Small intestine (tissue), 16 donors: ENCODE measurements at places on chromosomes 2 and 18.

DNA sequence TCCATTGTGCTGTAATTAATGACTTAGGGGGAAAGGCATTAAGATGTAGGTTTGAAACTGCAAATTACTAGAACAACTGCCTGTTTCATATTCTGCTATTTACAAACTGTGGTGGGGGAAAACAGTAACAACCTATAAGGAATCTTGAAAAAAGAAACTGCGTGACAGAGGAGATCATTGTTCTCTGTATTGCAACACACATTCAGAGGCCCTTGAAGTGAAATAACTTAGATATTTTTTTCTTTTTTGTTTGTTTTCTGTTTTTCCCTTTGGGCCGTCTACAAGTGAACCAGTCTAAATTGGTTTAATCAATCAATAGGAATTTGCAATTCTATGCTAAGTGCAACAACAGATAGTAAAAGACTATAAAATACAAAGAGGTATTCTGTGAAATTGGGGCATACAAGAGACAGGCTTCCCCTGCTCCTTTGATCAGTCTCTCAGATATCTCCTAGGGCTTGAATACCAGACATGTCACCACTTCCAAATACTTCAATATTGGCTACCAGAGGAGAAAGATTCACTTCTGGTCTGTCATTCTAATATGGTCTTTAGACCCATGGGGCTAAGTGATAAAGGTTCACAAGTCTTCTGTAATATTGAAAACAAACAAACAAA, 2055.1 kb upstream of the CELF4 start:
- H3K4me1 ChIP-seq = no peaks in the 10 kb centered on the region
- no peak overlapping the region for H3K27ac ChIP-seq
- no peaks in the 10 kb centered on the region for H3K36me3 ChIP-seq
- H3K4me3 ChIP-seq = no peak overlapping the region
- no peak for DNase-seq

DNA sequence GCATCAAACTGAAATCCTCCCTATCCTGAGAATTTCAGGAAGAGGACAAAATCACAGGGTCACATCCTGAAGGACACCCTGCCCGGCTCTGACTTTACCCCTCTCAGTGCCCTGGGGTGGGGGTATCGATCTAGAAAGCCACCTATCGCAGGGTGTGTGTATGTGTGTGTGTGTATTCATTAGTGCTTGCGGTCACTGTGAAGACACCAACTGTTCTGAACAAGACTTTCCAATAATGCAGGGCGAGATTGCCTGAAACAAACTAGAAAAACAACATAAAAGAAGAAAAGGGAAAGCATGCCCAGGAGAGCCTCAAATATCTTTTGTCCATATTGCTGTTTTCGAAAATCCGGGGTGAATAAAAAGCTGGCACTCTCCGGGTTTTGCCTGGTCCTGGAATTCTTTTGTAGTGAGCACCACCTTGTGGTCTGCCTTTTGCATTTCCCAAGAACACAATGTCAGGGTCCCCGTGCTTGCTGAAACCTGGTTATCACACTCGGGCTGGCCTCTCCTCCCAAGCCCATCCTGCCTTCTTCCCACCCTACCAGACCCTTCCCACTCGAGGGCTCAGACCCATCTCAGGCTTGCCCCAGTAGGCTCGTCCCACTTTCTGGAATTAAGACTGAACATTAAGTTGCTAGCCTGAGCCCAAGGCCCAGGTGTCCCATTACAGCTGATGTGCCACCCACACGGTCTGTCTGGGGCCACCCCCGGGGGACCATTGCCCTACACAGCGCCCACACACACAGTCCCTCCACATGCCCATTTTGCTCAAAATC, 25.0 kb upstream of the COPS8 start:
- H3K4me1 ChIP-seq = no peaks in the 10 kb centered on the region
- no peak overlapping the region for H3K27ac ChIP-seq
- H3K27me3 ChIP-seq = no peaks in the 10 kb centered on the region
- no peaks in the 10 kb centered on the region for H3K36me3 ChIP-seq
- peak; percentile 62 for DNase-seq
- H3K4me3 ChIP-seq = no peak overlapping the region

DNA sequence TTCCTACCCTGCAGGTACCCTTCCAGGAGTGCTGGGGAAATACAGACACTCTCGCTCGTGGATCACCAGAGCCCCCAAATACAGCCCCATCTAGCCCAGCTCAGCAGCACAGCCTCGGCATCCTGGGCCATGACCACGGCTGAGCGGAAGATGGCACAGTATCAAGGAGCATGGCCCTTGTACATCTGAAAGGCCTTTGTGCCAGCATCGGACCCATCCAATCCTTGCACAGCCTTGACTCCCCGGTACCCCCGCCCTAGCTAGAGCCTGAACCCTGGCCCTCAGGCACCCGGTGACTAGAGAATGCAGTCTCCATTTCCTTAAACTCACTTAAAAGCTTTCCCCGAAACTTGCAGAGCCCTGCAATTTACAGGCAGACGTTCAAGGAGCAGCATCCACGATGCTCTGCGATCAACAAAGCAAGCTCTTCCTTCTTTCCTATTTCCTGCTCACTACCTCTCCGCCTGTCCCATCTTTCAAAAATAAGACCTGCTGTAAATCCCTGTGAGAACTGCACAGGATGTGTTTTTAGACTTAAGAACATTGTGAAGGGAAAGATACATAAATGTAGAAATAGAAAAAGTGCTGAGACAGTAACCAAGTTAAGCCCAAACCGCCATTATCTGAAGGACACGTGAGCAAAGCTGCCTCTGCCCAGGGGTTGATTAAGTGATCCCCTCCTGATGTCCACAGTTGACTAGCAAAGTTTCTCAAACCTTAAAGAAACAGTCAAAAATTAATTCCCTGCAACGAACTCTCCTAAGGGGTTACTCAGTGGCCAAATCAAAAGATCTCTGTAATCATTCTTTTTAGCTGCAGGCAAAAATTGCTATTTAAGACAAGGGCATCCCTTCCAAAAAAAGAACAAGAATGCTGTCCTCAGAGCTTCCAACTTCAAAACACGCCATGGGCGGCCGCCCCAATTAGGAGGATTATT, 48.5 kb downstream of the ZNF516 start:
- peaks cover 2% of the 10 kb centered on the region for H3K36me3 ChIP-seq
- H3K27me3 ChIP-seq = no peaks in the 10 kb centered on the region
- peaks cover 18% of the 10 kb centered on the region for H3K4me1 ChIP-seq

DNA sequence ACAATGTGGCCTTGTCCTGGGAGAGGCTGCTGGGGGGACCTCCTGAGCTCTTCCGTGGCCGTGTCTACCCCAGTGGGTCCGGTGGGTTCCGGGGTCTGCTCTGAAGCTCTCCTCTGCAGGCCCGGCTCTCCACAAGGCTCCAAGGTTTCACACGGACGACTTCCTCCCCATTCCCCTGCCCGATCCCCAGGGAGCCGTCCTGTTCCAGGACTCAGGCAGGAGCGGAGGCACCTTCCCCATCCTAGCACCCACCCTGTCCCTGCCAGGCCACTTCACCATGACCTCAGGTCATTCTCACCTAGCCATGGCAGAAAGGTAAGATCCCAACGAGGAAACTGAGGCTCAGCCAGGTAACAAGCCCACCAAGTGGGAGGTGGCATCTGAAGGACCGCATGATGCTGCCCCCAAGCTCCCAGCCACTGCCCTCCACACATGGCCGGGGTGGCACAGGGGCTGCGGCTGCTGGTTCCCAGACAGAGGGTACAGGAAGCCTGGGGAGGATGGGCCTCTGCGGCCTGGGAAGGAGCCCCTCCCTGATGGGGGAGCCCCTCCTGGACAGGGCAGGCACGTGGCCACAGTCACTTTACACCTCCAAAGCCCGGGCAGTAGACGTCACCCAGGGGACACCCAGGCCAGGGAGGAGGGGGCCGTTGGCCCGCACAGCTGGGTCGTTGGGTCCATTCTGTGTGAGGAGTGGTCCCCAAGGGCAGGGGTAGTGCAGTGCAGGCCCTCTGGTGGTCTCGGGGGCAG, 274.0 kb downstream of the NDUFA10 start:
- H3K27ac ChIP-seq = no peak overlapping the region
- H3K4me1 ChIP-seq = no peaks in the 10 kb centered on the region
- no peak for DNase-seq

DNA sequence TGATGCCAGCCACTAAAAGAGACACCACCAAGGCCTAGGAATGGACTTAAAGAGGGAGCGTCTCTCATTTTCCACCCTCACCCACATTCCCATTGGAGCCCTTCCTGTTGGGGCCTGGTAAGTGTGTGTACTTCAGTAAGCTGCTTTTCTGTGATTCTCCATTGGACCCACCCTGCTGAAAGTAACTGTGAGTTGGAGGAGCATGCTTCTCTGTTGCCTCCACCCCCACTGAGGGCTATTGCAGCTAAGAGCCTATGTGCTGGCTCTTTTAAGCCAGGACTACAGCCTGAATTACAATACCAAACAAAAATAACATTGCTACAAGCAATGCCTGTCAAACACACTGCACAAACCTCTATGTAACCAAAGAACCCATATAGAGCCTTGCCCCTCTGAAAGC, 81.1 kb downstream of the TRABD2A start:
- H3K36me3 ChIP-seq = no peaks in the 10 kb centered on the region
- H3K27ac ChIP-seq = no peak overlapping the region
- H3K4me1 ChIP-seq = no peaks in the 10 kb centered on the region
- DNase-seq = no peak
- H3K27me3 ChIP-seq = no peaks in the 10 kb centered on the region
- H3K4me3 ChIP-seq = no peak overlapping the region

DNA sequence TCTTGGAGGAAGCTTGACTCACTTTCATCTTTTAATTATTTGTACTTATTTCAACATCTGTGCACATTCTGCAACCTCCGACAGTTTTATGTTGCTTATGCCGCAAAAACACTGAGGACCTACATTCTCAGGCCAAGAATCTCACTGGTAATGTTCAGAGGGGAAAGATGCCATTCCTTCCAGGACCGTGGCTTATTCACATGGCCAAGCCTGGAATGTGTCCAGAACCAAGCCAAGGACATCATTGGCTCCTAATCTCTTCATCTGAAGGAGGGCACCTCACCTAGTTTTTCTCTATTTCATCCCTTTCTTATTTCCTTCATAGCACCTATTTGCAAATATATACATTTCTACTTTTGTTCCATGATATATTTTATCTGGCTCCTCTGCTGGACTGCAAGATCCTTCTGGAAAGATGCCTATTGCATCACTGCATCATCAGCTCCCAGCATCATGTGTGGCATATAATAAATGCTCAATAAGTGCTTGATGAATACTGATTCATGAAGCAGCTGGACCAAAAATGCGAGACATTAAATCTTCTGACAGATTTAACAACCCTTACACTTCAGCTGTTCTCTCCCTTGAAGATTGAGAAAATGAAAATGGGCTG, 377.1 kb downstream of the TNS1 start:
- H3K27me3 ChIP-seq = no peaks in the 10 kb centered on the region
- no peaks in the 10 kb centered on the region for H3K36me3 ChIP-seq
- H3K27ac ChIP-seq = no peak overlapping the region
- H3K4me3 ChIP-seq = no peak overlapping the region

DNA sequence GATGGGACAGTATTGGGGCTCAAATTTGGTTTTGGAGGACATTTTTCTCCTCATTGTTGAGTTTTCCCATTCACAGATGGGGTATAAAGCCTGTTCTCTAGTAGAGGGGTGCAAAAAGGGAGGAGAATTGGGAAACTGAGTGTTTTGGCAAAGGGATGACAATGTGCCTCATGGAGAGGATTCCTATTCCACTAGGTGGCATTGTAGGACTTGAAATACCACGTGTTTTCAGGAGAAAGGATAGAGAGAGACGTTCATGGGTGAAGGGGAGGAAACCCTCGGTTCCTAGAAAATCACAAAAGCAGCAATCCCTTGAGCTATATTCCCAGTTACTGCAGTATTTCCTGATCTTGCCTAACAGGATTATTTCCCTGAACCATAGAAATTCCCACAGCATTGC, 113.7 kb upstream of the SRD5A2 start:
- no peaks in the 10 kb centered on the region for H3K4me1 ChIP-seq
- no peak for DNase-seq
- no peak overlapping the region for H3K27ac ChIP-seq
- H3K4me3 ChIP-seq = no peak overlapping the region
- H3K27me3 ChIP-seq = peaks cover 2% of the 10 kb centered on the region

DNA sequence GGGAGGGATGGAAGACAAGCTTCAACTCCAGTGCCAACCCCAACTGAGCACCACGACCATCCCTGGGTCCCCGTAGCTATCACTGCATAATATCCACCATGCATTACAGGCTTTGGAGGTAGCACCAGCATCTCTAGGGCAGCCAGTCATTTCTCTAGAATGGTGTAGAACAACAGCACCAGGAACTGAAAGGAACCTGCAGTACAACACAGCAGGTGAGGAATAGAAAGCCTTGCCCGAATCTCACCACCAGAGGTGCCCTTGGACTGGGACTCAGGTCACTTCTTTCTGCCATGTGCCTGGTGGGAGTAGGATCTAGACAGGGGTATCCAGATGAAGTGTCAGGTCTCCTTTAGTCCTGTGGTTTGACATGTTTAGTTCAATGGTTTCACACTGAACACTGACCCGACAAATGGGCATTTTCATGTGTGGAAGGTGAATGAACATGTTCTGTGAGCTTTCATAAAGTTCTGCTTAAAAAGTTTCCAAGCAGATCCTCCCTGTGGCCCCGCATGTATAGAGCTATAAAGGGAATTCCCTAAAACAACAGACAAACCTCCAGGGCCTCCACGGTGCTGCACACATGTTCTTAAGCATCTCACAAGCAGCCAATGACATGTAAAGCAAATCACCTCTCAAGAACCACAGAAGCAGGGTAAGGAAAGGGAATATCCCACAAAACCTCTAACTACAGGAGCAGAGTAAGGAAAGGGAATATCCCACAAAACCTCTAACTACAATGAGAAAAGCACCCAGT, 208.3 kb downstream of the AFF3 start:
- no peak overlapping the region for H3K4me3 ChIP-seq
- no peak overlapping the region for H3K27ac ChIP-seq
- H3K36me3 ChIP-seq = no peaks in the 10 kb centered on the region
- DNase-seq = no peak

DNA sequence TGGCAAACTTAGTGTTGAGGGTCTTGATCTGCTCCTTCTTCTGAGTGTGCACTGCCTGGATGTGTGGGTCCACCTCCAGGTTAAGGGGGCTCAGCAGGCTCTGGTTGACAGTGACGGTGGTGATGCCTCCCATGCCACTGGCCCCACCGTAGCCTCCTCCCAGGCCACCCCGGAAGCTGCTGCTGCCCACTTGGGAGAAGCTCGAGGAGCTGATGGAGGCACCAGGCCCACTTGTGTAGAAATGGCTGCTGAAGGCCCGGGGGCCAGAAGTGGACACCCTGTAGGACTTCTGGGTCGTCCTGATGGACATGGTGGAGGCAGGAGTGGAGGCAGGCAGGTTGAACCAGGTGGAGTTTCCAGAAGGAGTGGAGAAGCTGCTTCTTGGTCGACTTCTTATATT, 6.4 kb upstream of the DUSP19 start:
- no peaks in the 10 kb centered on the region for H3K27me3 ChIP-seq
- DNase-seq = no peak
- no peaks in the 10 kb centered on the region for H3K4me1 ChIP-seq
